ENCODE measurements at places on chromosomes 1 and 21.

GRCh38 chr1:55886856-55887712, 671.9 kb upstream of the USP24 start:
- DNase-seq: no peak

DNA sequence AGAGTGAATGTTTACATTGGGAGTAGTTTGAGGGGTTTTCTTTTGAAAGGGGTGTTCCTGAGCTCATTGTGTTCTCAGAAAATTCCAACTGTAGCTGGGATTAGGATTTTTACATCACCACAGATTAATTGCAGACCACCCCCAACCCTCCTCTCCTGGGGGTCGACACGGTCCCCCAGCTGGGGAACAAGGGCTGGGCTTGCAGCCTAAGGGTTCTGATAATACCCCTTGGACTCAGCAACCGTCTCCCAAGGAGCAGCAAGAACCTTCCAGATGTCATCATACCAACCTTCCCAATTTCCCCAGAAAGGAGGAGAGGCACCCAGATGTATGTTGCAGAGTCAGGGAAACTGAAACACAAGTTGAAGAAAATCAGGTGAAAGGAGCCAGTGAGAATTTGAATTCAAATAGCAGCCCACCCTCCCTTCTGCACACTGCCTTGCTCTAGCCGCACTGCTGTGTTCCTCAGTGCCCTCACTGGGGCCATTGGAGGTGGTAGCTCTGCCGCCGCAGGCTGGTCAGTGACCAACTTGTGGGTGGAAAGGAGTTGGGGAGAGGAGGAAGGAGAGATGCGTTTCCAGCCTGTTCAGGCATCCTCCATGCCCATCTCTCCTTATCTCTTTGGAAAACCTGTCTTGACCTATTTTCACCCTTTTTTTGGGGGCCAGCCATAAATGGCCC, 14.7 kb upstream of the IGFN1 start:
- DNase-seq: no peak

DNA sequence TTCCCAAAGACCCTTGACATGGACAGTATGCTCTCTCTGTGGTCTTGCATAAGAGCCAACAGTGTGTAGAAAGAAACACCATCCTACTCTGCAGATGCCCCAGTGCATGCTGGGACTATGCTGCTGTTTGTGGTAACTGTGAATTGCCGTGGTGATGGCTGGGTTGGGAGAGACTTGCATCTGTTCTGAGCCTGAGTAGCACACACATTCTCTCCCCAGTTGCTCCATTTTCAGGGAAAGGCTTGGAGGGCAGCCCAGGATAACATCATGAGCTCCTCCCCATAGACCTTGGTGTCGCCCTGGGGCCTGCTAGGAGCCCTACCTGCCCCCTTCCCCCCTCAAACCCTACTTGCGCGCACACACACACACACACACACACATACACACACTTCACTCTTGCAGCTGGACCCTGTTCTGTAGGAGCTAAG, 120.9 kb upstream of the IPO9 start:
- no peak for DNase-seq

- DNase-seq: no peak
Measured at GRCh38 chr1:205907794-205908193, 35.5 kb downstream of the SLC26A9 start.

DNA sequence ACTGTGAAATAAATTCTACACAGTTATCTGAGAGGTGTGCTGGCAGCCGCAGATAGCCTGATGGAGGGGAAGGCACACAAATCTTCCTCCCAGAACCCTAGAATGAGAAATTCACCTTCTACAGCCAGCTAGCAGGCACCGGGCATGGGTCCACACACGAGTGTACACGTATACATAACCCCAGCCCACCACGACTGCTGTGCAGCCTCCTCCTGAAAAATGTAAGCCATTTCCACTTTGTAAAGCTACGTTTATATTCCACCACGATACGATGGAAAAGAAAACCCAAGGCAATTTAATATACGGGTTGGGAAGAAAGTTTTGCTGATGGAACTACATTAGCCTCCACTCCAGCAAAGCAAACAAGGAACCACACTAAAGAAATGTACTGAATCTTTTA, 1.8 kb downstream of the BTG3 start:
- DNase-seq: no peak

GRCh38 chr1:206001476-206001888, 1.7 kb downstream of the RAB7B start:
- DNase-seq: no peak

GRCh38 chr1:94992161-94992560, 65.3 kb upstream of the CNN3 start:
- no peak for DNase-seq

- no peak for DNase-seq
Measured at GRCh38 chr1:192817246-192817645, 8.4 kb downstream of the RGS2 start.

- no peak for DNase-seq
Measured at GRCh38 chr1:57423135-57423655, 665 bp downstream of the DAB1 start.

GRCh38 chr21:28982637-28983036, 10.0 kb downstream of the LTN1 start:
- DNase-seq: no peak

DNA sequence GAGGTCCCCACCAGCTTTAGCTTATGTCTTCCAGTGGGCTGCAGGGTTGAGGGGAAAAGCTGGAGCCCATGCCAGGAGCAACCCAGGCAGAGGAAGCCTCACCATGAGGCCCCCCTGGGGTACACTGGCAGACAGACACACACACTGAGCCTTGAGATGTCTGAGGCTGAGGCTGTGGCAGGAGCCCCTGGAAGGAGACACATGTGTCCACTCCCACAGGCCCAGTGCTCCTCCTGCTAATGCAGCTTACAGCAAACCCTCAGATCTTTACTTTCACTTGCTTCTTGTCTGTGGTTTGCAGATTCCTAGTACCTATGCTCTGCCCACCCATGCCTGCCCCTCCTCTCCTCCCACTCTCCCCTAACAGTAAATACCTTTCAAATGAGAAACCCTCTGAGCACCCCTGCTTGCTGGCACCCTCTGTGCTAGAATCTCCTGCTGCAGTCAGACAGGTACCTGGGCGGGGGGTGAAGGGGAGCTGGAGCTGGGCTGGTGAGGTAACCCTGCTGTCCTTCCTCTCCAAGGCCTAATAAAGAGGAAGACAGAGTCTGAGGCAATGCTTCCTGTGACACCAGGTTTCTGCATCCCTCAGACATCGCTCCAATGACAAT, 63.4 kb upstream of the NEK2 start:
- no peak for DNase-seq

GRCh38 chr1:89332461-89332860, 31.4 kb upstream of the GBP6 start:
- no peak for DNase-seq

DNA sequence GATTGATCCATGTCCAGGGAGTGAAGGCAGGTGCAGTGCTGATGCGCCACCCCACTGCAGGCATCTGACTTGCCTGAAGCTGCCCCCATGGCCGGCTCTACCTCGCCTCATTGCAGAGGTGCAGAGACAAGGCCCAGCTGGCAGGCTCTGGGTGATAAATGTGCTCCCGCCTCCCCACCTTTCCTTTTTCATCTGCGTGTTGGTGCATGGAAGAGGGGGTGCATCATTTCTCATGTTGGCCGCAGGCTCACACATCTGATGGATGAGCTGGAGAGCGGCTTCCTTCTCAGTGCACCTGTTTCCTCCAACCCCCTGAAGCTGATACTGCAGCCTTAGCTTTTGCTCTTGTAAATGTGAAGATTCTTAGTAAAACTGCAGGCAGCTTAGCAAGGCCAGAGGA, 306.0 kb upstream of the KAZN start:
- no peak for DNase-seq

- no peak for DNase-seq
Measured at GRCh38 chr1:31786366-31787060, 22.4 kb upstream of the ADGRB2 start.

DNA sequence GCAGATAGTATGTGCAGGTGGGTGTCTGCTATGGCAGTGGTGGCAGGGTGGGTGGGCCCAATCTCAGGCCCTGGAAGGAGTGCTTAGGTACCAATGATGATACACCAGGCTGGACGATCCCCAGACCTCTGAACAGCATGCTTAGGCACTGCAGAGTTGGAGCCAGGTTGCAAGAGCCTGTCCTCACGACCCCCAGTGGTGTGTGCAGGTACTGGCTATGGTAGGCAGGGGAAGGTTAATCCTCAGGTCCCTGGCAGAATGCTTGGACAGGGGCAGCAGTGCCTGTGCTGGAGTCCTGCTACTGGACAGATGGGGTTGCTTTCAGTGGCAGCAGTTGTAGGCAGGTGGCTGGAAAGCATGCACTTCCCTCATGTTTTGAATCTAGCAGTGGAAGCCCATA, 100.5 kb upstream of the NEK7 start:
- DNase-seq: peak; percentile 67

- DNase-seq: no peak
Measured at GRCh38 chr21:24781146-24781545, 826.1 kb downstream of the MRPL39 start.

DNA sequence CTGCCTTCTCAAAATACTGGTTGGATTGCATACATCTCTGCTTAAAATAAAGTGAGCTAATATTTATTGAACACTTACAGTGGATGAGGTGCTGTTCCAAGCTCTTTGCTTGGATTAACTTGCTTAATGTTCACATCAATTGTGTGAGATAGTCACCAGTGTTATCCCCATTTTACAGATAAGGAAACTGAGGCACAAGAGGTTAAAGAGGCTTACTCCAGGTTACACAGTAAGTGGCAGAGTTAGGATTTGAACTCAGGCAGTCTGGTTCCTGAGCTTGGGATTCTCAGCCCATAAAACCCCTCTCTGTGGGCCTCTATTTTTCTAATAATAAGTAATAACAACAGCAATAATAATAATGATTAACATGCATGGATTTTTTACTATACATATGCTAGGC, 13.6 kb upstream of the FAAH start:
- no peak for DNase-seq

- no peak for DNase-seq
Measured at GRCh38 chr1:227889863-227890405, 57.8 kb downstream of the WNT9A start.

DNA sequence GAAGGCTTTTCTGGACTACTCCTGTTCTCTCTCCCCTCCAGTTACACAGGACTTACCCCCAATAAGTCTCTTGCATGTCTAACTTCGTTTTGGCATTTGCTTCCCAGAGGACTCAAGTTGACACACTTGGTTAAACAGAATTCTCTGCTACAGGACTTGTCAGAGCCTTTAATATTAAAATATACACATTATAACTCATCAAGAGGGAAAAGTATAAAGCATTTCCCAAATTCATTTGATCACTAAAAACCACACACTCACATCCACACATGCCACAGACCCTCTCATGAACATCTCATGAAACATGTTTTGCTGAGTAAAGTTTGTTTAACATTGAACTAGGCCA, 8.7 kb upstream of the CAPN2 start:
- peak; percentile 35 for DNase-seq

DNA sequence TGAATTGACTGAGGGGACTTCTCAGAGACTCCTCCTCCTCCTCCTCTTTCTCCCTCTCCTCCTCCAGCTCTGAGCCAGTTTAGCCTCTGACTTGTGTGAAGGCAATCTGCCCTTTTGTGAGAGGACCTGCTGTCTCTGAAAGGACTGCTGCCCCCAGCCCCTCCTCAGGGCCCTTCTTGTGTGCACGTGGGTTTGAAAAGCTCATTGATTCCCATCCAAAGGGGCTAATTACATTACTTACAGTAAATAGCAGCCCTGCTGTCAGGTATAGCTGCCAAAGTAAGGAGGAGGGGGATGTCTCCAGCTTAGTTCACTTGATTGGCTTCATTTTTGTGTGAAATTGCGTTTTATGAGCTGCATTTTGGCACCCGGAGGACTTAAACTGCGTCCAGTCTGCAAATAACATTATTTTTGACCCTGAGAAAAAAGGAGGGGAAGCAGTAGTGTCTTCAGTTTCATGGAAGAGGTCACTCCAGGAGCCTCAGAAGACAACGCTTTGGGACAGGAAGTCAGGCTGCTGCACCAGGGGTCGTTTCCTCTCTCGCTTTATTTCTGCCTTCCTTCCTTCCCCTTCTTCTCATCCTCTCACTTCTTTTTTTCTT, 1.8 kb upstream of the LHX9 start:
- DNase-seq: no peak
